NCI-H2081 treated with DMSO at 0.1 percent for 48 hours (cell line): ENCODE measurements at places on chromosomes 6 and 20.

- no peak for DNase-seq
These were observed 539.4 kb upstream of the JARID2 start for GRCh38 chr6:14706378-14706929.

DNA sequence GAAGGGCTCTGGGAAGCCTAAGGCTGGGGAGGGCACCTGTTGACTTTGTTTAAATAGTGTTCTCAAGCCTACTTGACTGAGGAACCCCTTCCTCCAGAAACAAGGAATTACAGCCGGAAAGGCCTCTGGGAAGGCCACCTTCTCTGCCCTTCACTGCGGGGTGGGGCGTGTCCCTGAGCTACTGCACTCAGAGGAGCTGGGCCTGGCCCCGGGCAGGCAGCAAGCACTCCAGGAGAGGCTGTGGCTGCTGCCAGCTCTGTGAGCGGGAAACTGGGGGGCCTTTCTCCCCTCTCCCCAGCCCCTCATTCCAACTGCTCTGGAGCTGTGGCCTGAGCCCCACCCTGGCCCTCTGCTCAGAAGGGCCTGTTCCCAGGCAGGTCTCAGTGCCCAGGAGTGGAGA lies 4.0 kb upstream of the OSBPL2 start:
- no peak for DNase-seq

DNA sequence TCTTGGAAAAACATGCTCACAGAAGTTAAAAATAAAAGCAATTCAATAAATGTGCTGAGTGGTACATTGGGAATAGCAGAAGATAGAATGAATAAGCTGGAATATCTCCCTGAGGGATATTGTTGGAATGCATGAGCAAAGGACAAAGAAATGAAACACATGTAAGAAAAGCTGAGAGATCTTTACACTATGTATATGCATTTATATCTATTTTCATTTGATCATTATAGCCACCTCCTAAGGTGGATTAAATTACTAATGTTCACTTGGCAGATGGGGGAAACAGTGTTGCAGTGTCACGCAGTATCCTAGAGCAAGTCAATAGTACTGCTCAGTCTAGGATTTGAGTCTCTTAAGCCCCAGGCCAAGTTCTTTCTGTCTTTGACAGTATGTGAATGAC lies 542.0 kb upstream of the MARCKS start:
- DNase-seq, result no peak

DNA sequence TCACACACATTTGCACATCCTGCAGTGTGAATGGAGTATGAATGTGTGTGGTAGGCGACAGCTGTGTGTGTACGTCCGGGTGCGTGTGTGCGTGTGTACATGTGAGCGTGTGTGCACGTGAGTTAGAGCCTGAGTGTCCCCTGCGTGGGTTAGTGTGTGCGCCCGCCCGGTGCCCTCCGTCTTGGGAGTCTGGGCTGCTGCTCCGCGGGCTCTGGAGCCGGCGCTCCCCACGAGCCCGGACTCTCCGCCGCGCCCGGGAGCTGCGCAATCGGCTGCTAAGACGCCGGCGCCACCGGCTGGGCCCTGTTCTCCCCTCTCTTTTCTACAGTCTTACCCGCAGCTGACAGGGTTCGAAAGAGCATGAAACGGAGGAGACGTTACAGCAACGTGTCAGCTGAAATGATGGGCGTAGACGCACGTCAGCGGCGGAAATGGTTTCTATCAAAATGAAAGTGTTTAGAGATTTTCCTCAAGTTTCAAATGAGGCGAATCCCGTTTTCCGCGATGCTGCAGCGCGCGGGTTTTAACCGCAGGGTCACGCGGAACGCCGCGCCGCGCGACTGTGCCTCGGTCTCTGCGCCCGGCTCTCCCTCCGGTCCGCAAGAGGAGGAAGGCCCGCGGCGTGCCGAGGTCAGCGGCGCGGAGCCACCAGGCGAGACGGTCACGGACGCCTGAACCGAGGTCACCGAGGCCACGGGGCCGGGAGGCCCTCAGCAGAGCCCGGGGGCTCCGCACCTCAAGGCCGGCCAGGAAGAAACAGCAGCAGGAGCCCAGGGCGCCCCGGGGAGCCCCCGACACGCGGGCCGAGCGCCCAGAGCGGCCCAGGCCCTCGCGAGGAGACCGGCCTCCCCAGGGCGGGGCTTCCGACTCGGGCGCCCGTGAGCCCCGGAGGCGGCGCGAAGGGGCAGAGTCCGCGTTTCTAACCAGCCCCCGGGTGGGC lies 95.3 kb upstream of the BHLHE23 start:
- DNase-seq, result no peak

GRCh38 chr6:45566882-45567281 lies 189.1 kb upstream of the SUPT3H start:
- DNase-seq, result no peak

- DNase-seq, result no peak
These were observed 92.2 kb upstream of the MPC1 start for GRCh38 chr6:166474721-166475565.

GRCh38 chr6:9292975-9293374 lies 857.6 kb upstream of the SLC35B3 start:
- DNase-seq, result no peak

DNA sequence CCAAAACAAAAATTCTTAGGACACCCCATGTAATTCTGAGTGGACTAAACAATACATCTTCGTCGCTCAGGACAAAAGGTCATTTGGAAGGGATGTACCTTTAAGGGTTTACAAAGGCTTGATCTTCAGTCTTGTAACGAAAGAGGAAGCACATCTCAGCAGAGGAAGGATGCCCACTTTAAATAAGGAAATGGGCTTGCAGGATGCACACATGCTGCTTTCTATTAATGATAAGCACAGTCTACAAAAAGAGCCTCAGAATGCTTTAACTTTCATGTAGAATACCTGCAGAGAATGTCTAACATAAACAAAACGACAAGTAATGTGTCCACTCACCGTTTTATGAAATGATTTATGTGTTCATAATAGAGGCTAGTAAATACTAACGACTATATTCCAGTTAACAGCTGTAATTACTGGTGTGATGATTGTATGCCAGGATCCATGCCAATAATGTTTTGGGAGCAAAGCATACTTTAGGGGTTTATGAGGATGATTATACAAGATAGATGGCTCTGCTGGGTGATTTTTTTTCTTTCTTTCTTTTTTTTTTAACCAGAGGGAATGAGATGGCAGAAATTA lies 216.9 kb downstream of the GMDS start:
- peak; percentile 94 for DNase-seq

DNA sequence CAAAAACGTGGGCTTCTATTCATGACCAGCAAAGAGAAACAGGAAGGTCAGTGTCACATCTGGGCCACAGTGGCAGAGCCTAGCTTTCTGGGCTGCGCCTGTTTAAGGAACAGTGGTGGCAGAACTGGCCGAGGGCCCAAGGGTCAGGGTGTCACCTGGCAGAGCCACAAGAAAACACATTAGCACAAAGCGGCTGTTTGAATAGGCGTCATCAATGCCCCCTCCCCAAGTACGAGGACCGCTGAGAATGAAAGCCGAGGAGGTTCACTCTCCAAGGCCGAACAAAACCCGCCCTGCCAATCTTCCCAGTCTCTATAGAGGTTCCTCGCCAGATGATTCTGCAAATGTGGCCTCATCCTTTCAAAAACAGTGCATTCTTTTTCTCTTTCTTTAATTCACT lies 125.2 kb upstream of the TRAF3IP2 start:
- no peak for DNase-seq

DNA sequence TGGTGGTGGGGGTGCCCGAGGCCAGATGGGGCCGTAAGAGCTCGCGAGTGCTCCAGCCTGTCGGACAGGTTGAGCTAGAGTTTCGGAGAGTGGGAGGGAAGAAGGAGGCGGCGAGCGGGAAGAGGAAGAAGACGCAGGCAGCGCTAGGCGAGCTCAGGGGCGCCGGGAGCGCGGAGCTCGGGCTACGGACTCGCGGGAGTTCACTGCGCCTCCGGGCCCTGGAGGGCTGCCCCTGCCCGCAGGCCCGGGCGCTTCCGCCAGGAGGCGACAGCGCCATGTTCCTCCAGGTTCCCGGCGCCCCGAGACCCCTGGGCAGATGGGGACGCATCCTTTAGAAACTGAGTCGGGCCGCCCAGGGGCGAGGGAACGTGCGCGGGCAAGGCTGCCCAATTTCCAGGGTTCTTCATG lies 984 bp downstream of the TFAP2C start:
- DNase-seq, result no peak

- DNase-seq, result no peak
These were observed 1.4 kb downstream of the MDGA1 start for GRCh38 chr6:37696220-37696840.

DNA sequence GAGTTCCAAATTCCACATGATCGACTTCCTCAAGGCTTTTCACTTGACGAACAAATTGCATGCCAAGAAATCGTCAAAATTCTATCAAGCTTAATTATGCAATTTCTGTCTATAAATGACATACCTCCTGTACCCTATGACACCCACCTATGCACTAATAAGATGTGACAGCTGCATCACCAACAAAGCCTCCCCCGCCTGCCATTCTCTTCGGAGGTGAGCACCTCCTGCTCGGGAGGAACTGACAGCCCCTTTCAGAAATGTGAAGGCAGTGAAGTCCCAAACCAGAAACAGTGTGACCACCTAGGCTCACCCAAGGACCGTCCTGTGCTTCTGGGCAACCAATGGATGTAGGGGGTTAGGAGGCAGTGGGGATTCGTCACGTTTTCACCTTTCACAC lies 37.1 kb downstream of the GPR6 start:
- no peak for DNase-seq

GRCh38 chr6:170005665-170006064 lies 254.2 kb downstream of the ERMARD start:
- DNase-seq, result no peak

DNA sequence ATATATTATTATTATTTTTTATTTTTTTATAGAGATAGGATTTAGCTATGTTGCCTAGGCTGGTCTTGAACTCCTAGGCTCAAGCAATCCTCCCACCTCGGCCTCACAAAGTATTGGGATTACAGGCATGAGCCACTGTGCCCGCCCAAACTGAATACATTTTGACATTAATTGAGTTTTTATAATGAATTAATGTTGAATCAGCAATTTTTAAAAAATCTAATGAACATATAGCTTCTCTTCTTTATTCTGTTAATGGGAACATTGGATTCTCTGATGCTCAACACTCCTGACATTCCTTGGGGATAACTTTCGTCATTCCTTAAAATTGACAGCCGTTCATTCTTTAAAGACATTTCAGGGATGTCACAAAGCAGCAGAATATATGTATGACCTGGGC lies 52.4 kb downstream of the ANKS1A start:
- DNase-seq, result no peak

- DNase-seq, result no peak
These were observed 64.1 kb downstream of the NRN1 start for GRCh38 chr6:5942591-5942990.

DNA sequence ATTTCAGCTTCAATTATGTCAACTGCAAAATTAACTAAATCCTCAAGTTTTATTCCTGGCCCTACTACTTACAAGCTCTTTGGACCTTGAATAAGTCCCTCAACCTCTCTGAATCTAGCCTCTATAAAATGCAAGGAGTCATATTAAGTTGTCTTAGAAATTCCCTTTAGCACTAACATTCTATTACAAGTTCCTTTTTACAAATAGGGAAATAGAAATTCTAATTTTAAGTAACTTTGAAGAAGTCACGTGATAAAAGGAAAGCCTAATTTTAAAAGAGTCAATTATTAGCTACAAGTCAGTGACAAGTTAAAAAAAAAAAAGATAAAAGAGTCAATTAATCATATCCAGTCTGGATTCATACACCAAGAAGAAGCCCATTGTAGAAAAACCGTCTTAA lies 24.6 kb upstream of the GTF3C6 start:
- no peak for DNase-seq

DNA sequence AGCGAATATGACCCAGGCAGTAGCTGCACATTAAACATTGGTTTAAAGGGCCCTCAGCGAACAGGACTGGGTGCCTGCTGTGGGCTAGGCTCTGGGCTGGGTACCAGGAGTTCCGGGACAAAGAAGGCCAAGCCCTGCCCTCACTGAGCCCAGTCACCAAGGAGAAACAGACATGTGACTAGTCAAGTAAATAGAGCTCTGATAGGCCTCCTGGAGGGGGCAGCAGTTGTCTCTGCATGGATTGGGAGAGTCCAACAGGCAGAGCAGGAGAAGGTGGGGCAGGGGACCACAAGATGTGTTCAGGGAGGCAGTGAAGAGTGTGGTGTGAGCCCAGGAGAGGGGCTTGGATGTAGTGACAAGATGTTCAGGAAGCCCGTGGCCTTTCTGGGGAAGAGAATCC lies 3.1 kb downstream of the HM13 start:
- DNase-seq, result no peak

DNA sequence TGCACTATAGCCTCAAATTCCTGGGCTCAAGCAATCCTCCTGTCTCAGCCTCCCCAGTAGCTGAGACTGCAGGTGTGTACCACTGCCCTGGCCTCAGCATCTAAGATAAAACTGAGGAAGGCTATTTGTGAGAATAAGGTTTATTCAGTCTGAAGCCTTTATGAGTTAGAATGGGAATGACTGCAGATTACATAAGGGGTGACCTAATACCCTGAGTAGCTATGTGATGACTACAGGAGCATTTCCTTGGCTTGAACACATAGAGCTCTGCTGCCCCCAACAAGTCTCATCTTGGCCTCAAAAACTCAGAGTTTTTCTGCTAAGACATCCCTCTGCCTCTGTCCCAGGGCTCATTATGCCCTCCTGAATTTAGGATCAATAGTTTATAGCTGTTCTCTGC lies 7.6 kb downstream of the GSS start:
- no peak for DNase-seq

- no peak for DNase-seq
These were observed 107.7 kb downstream of the CD109 start for GRCh38 chr6:73803562-73804241.

- no peak for DNase-seq
These were observed 200.0 kb downstream of the LY86 start for GRCh38 chr6:6788394-6789032.

- DNase-seq, result no peak
These were observed 73.3 kb downstream of the MRPL14 start for GRCh38 chr6:44053760-44054556.

- DNase-seq, result no peak
These were observed 29.0 kb upstream of the DEK start for GRCh38 chr6:18293076-18293904.

GRCh38 chr6:47414423-47415167 lies 63.0 kb upstream of the CD2AP start:
- no peak for DNase-seq

DNA sequence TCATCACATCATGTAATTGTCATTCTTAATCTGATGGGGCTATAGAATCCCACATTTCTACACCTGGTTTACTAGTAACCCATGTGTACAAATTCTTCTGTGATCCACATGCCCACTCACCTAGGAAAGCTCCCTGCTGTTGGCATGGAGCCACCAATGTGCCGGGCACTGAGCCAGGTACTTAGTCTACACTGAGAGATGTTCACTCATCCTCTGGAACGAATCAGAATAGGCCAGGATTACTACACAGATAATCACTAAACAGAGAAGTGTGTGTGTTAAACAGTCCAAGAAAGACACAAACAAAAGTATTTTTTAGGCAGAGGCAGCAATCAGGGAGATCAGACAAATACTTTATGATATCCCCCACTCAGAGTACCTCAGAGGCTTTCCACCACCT lies 193.2 kb upstream of the VGLL2 start:
- no peak for DNase-seq
